Memory B cell (primary cell): ENCODE measurements at places on chromosomes 6 and 20.

DNA sequence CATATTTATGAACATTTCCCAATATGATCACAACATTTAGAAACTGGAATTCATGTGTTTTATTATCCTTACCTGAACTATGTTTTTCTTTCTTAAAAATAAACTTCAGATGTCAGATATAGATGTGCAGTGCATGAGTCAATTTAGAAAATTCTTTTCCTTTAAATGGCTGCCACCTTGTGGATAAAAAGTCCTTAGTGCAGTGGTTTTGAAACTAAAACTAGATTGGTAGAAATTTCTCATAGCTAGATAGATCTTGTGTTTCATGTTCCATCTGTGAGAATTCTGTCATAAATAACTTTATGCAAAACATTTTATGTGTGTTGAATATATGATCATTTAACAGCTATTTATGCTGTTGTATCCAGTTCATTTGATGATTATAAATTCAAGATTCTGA is 134.9 kb downstream of the KLHL32 start:
- H3K27ac ChIP-seq = no peak overlapping the region
- no peak overlapping the region for H3K4me3 ChIP-seq
- no peak for DNase-seq
- H3K36me3 ChIP-seq = no peaks in the 10 kb centered on the region
- H3K4me1 ChIP-seq = no peaks in the 10 kb centered on the region

DNA sequence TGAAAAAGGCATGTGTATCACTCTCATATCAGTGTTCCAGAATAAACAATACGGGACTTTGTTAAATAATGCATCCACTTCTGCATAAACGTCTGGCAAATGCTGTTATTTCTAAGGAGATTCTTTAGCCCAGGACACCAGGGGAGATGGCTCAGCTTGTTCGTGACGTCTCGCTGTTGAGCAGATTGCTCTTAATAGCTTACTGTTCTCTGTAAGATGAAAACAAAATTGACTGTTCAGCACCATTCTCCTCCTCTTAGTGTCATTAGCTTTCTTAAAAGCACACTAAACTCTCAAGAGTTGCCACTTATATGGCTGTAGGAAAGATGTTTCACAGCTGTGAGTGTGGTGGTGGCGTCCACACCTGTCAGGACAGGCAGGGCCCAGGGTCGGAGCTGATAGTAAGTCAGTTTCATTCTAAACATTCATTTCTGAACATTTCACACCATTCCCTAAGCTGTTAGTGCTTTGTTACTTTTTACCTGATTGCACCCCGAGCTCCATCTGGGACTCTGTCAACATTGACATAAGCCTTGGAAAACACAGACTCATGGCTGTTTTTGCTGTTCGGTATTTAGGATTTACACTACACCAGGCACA is 132.1 kb downstream of the ZDHHC14 start:
- no peak for DNase-seq
- peaks cover 15% of the 10 kb centered on the region for H3K36me3 ChIP-seq
- H3K4me3 ChIP-seq = no peak overlapping the region
- peaks cover 26% of the 10 kb centered on the region for H3K4me1 ChIP-seq

GRCh38 chr20:63404129-63405085 is 43.3 kb upstream of the CHRNA4 start:
- no peaks in the 10 kb centered on the region for H3K36me3 ChIP-seq
- peaks cover 7% of the 10 kb centered on the region for H3K27me3 ChIP-seq
- H3K4me1 ChIP-seq = peaks cover 4% of the 10 kb centered on the region
- H3K27ac ChIP-seq = no peak overlapping the region

GRCh38 chr20:20363799-20364592 is 3.9 kb upstream of the INSM1 start:
- H3K4me1 ChIP-seq = peaks cover 25% of the 10 kb centered on the region
- peak overlapping the region; percentile 39 for H3K4me3 ChIP-seq
- H3K36me3 ChIP-seq = no peaks in the 10 kb centered on the region
- no peak for DNase-seq
- H3K27ac ChIP-seq = no peak overlapping the region
- H3K27me3 ChIP-seq = peaks cover 25% of the 10 kb centered on the region

DNA sequence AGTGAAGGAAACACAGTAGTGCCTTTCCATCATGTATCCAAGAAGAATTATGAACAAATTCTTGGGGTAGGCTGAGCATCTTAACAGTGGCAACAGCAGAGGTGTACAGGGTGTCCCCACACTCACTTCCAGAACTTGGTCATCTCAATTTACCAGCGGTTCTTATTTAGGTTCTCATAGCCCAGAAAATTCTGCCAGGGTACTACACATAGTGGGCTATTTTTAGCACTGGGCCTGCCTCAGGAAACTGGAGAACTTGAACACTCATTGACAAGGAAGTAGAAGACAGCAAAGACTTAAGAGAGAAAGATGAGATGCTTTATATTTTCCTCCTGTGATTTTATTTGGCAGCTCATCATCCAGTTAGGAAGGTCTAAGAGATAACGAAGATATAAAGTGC is 71.8 kb upstream of the PHIP start:
- DNase-seq = no peak
- no peaks in the 10 kb centered on the region for H3K36me3 ChIP-seq
- H3K4me1 ChIP-seq = no peaks in the 10 kb centered on the region
- H3K27ac ChIP-seq = no peak overlapping the region
- H3K27me3 ChIP-seq = no peaks in the 10 kb centered on the region
- H3K4me3 ChIP-seq = no peak overlapping the region

- H3K27me3 ChIP-seq = peaks cover 2% of the 10 kb centered on the region
- H3K36me3 ChIP-seq = no peaks in the 10 kb centered on the region
- no peak overlapping the region for H3K27ac ChIP-seq
- no peak for DNase-seq
Measured at GRCh38 chr6:39753725-39754045, 28.5 kb upstream of the KIF6 start.

- H3K4me1 ChIP-seq = peaks cover 2% of the 10 kb centered on the region
- H3K36me3 ChIP-seq = no peaks in the 10 kb centered on the region
Measured at GRCh38 chr20:33725607-33726264, 5.6 kb upstream of the PXMP4 start.

GRCh38 chr6:154297721-154298120 is 58.9 kb downstream of the IPCEF1 start:
- no peak for DNase-seq
- no peak overlapping the region for H3K4me3 ChIP-seq
- peaks cover 7% of the 10 kb centered on the region for H3K4me1 ChIP-seq

DNA sequence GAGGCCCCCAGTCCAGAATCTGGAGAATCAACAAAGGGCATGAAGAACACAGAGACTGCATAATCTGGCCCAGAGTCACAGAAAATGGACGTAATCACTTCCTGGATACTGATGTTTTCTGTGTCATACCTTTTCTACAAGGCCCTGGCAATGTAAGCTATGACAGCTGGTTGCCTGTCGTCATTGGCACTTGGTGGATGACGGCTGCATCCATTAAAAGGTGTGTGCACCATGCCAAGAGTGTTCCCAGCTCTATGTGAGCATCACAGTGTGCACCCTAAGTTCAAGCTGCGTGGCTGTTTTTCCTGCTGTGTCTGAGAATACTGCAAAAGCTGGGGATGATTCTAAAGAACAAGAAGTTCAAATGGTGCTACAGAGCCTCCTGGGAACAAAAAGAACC is 275.2 kb upstream of the CNR1 start:
- DNase-seq = no peak
- no peak overlapping the region for H3K27ac ChIP-seq

GRCh38 chr6:38901802-38902522 is 146.6 kb upstream of the GLP1R start:
- H3K27me3 ChIP-seq = peaks cover 3% of the 10 kb centered on the region
- H3K36me3 ChIP-seq = no peaks in the 10 kb centered on the region
- DNase-seq = no peak
- H3K4me3 ChIP-seq = no peak overlapping the region
- no peaks in the 10 kb centered on the region for H3K4me1 ChIP-seq

- H3K4me3 ChIP-seq = peak overlapping the region; percentile 50
- H3K4me1 ChIP-seq = peaks cover 19% of the 10 kb centered on the region
- peaks cover 14% of the 10 kb centered on the region for H3K36me3 ChIP-seq
- H3K27ac ChIP-seq = peak overlapping the region; percentile 89
- DNase-seq = no peak
- H3K27me3 ChIP-seq = no peaks in the 10 kb centered on the region
Measured at GRCh38 chr6:158031381-158032353, 50.0 kb downstream of the SYNJ2 start.
